ENCODE measurements at places on chromosomes 1 and 21. TPM values are rescaled to one million over a fixed set of nuclear protein-coding genes. Genes with fewer than 3 reads are reported as not detected.

The MAP3K21 gene
- total RNA-seq, result 0.52 TPM

The FOXE3 gene
- not detected for total RNA-seq

The ANGPTL7 gene
- total RNA-seq, result 5.2 TPM

The ADAMTS5 gene
- 15.7 TPM for total RNA-seq

The SETSIP gene
- total RNA-seq, result not detected
